ENCODE measurements at places on chromosomes 11 and 22.

DNA sequence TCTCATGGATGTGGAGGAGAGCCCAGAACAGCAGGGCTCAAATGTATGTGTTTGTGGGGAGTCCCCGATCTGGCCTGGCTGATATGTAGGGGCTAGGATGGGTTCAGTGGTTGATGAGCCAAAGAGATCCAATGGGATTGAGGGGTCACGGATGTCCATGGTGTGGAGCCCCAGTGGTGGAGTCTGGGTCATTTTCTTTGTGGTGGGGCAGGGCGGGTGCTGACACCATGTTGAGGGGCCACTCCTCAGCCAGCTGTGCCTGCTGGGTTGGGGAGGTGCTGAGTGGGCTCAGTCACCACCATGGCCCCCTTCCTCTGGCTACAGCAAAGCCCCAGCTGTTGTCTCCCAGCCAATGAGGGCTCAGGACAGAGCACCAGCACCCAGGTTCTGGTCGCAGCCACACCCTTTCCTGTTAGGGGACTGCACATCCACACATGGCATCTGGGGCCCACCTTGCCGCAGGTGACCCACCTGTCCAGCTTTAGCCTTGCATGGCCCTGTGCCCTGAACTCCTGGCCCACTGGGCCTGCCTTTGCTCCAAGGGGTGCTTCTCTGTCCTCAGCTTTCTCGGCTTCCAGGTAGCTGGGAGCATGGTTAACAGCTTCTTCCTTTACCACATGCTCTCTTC lies 3.2 kb upstream of the GNAZ start:
- DNase-seq = no peak

DNA sequence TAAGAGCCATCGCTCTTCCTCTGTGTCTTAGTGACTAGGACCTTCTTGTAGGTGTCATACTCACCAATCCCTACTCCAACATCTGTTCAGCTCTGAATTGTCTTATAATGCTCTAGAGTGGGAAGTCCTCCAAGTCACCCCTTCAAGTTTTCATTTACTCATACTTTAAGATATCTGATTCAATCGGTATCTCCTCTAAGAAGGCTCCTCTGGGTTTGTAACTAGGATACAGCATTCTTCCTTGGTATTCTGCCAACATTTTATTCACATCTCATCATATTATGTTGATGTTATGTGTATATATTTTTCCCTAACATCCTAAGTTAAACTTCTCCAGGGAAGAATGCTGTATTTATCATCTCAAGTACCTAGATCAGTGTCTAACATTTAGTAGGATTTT lies 662.1 kb downstream of the NTM start:
- DNase-seq = no peak

DNA sequence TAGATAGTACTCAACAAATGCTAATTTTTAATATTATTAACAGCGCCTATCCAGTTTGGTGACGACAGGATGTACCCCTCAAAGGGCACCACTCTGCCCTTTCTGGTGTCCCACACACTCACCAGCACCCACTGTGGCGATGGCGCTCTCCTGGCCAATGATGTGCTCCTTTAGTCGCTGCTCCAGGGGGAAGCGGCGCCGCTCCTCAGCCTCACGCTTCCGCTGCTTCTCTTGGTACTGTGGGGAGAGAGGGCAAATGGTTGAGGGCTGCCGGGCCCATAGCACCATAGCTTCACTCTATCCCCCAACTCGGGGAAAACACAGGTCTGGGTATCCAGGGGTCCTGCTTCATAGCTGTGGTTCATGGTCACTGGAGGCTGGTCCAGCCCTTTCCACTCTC lies 73.0 kb upstream of the PHOX2A start:
- DNase-seq = no peak

DNA sequence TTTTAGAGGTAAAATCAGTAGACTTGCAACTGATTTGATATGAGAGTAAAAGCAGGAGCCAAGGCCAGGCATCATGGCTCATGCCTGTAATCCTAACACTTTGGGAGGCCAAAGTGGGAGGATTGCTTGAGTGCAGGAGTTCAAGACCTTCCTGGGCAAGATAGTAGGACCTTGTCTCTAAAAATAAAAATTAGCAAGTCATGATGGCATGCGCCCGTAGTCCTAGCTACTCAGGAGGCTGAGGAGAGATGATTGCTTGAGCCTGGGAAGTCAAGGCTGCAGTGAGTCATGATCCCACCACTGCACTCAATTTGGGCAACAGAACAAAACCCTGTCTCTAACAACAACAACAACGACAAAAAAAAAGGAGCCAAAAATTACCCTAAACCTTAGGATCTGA lies 13.5 kb downstream of the SGSM3 start:
- no peak for DNase-seq

- DNase-seq = no peak
Measured at GRCh38 chr11:78100676-78101472, 21.2 kb upstream of the NDUFC2 start.

GRCh38 chr11:25988178-25988577 lies 343.8 kb upstream of the ANO3 start:
- no peak for DNase-seq

- no peak for DNase-seq
Measured at GRCh38 chr11:118226296-118226695, 1.5 kb upstream of the JAML start.

DNA sequence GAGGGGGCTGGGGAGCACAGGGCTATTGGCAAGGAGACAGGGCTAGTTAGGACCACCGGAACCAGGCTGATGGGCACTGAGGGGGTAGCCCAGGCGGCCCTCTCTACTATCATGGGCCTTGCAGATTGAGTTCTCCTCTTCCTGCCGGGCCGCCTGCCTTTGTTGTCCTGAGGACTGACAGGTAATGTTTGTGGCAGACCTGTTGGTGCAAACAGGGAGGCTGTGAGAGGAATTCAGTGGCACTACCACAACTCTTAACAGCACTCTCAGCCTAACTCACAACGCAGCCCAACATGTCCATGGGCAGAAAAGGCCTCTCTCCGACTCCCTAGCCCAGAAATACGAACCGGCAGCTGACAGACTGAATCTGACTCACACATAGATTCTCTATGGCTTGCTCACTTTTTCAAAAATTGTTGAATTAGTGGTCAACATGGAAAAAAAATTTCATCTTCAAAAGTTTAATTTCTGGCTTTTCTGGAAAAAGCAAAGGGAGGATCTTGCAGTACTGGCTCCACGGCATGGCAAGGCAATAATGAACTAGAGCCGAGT lies 11.4 kb downstream of the KCNJ5 start:
- DNase-seq = no peak

- no peak for DNase-seq
Measured at GRCh38 chr11:115423728-115424459, 80.3 kb downstream of the CADM1 start.

- DNase-seq = no peak
Measured at GRCh38 chr22:29313126-29313575, 2.3 kb downstream of the RASL10A start.

DNA sequence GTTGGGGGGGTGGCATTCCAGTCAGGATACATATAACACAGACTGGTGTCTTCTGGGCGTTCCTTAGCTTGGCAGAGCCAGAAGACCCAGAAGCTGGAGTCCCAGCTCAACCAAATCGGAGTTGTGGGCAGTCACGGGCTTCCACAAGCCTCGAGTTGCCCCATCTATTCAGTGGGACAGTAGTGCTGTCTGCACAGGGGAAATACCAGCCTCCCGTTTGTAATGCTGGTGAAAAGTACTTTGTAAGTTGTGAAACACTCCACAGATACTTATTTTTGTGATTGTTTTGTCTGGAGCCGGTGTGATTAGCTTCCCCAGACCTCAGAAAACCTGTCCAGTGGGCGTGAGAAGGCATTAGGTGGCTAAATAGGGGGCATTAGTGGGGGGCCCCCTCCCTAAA lies 13.6 kb downstream of the DGKZ start:
- DNase-seq = no peak

DNA sequence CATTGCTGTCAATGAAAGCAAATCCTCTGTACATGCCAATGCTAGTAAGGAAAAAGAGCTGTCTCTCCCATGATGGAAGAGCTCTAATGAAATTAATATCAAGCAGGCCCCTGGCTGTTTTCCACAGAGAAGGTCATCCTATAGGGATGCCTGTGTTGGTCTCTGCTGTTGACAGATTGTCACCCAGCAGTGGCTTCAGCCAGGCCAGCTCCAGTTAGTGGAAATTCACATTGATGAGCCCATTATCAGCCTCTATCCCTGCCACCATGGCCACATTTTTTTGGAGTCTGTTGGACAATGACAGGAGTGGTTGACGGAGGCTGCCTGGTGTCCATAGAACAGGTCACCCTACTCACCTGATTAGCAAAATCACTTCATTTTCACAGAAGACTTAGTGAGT lies 104.3 kb downstream of the GGTLC2 start:
- DNase-seq = no peak

GRCh38 chr22:18064636-18065035 lies 13.2 kb upstream of the PEX26 start:
- DNase-seq = no peak

DNA sequence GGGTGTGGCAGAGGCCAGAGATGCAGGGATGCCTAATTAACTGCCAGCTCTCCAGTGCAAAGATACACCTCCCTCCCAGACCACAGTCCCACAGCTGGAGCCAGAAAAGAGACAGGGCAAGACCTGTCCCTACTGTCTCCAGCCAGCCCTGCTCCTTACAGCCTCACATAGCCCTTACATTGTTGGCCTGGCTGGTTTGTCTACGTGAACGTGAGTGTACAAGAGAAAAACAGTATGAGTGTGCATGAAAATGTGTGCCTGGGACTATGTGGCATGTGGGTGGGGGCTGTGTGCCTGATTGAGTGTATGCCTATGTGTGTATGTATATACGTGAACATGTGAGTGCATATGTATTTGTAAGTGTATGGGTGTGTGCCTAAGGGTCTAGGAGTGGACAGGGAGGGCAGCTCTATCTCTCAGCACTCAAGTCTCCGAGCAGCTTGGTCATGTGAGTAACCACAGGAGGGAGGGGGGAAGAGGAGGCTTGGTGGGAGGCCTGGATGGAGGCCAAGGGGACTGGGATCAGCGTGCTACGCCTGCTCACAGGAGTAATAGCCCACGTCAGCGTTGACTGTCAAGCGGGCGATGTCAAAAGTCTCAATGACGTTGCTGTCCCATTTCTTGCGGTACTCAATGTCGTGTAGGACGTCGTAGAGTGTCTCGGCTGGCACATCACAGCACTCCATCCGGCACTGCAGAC lies 6.6 kb upstream of the ARAP1 start:
- DNase-seq = no peak

DNA sequence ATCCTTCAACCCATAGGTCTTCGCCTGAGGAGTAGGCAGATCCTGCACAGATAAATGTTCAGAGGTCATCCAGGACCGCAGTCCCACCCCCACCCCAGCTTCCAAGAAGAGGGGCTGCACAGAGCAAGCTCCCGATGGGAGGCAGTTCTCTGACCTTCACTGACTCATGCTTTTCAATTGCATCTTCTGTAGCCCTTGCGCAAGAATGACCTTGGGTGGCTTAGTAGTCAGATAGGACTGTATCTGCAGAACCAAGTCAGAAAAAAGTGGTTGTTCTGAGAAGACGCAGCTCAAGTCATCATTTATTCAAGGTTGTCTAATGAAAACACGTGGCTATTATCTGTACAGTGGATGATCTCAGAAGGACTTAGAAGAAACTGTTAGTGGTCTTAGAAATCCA lies 16.4 kb upstream of the GRAMD1B start:
- DNase-seq = no peak

DNA sequence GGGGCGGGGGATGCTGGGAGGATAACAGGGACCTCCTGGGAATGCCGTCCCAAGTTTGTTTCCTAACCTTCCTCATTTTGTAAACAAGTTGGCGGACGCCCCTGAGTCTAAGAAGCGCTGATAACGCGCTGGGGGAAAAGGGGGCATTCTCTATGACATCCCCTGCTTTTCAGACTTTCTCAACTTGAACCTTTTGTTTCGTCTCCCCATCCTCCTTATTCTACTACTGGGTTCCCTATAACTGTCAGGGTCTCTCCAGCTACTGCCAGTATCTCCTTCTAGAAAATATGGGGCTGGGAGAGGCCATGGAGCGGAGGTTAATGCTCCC lies 654 bp downstream of the TMEM86A start:
- DNase-seq = no peak

All from stimulated activated CD8-positive, alpha-beta memory T cell treated with anti-CD3 and anti-CD28 coated beads, Interleukin-7, amount 100 ng/mL, for 1 hour (primary cell).